ENCODE measurements at places on chromosomes 12 and 14.
A peak's percentile ranks its signal among the peaks of the same experiment; 100 is the strongest.

- DNase-seq, result no peak
Measured at GRCh38 chr14:94097091-94097490, 13.4 kb upstream of the IFI27 start.

DNA sequence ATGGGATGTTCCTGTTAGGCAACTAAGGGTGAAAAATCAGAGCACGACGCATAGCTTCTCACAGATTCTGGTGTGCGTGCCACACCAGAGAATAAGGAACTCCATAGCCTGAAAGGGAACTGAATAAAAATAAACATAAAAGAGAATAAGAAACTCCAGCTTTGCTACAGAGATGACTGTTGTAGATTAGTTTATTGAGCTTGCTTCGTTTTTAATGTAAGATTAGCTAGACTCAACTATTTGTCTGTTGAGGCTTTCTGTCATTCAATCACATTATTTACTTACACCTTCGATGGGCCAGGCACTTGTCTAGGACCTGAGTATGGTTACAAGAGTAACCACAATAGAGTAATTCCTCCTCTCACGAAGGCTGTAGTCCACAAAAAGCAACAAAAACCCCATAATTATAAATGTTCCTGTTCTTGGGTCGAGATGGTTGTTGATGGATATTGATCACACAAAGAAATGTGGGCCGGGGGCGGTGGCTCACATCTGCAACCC lies 807 bp upstream of the ZCCHC8 start:
- no peak for DNase-seq

- no peak for DNase-seq
Measured at GRCh38 chr12:26239122-26239851, 43.9 kb downstream of the SSPN start.

DNA sequence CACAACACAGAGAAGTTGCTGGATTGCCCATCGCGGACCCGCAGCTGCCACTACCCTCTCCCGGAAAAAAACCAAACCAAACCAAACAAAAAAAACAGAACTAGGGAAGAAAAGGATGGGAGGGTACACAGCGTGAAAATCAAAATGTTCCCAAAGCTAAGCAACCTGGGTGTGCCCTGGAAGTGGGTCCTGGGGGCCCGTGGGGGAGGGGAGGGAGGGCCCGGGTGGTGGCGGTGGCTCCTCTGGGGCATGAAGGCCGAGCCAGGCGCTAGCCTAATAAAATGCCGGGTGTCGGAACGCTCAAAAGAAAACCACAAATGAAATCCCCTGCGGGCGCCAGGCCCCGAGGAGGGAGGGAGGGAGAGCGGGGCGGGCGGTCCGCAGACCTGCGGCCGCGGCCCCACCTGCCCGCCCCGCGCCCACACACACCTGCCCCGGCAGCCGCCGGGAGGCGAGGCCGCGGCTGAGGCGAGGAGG lies 787 bp downstream of the HECTD4 start:
- peak; percentile 30 for DNase-seq

DNA sequence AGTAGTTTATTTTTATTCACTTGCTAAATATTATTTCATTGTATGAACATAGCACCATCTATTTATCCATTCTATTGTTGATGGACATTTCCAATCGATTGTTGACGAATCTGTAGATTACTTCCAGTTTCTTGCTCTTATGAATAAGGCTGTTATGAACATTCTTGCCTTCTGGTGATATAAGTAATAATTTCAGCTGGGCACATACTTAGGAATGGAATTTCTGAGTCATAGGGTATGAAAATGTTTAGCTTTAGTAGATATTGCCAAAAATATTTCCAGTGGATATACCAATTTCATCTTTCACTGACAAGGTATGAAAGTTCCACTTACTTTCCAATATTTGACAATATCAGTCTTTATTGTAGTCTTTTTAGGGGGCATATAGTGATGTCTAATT lies 468.5 kb downstream of the ETNK1 start:
- no peak for DNase-seq

- peak; percentile 82 for DNase-seq
Measured at GRCh38 chr14:106872611-106873446, 1346.4 kb downstream of the TMEM121 start.

- DNase-seq, result no peak
Measured at GRCh38 chr12:20448781-20449180, 80.4 kb downstream of the PDE3A start.

- no peak for DNase-seq
Measured at GRCh38 chr14:38481952-38482678, 226.2 kb upstream of the CLEC14A start.

DNA sequence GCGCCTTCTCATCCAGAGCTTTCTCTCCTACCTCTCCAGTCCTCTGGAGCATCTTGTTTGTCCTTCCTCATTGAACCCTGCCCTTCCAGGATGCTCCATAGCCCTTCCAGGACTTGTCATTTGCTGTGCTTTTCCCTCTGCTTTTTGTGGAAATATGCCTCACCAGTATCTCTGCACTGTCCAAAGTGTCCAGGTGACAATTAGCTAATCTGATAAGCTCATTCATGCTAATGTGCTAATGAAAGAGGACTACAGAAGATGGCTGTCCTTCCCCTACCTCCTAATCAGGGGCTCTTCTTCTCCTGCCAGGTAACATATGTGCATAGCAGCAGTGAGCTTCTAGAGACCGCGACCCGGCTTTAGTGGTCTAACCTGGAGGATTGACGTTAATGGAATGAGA lies 58.4 kb upstream of the OTX2 start:
- DNase-seq, result no peak

DNA sequence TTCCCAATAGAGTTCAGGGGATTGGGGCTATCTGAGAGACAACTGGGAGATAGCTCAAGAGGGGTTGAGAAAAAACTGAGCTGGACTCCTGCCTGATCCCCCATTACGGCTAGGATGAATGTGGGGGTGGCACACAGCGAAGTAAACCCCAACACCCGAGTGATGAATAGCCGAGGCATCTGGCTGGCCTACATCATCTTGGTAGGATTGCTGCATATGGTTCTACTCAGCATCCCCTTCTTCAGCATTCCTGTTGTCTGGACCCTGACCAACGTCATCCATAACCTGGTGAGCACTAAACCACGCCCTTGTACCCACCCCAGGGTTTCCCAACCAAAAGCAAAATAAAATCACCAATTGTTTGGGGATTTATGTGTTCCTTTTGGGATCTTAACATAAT lies 1.0 kb downstream of the ORMDL2 start:
- no peak for DNase-seq

DNA sequence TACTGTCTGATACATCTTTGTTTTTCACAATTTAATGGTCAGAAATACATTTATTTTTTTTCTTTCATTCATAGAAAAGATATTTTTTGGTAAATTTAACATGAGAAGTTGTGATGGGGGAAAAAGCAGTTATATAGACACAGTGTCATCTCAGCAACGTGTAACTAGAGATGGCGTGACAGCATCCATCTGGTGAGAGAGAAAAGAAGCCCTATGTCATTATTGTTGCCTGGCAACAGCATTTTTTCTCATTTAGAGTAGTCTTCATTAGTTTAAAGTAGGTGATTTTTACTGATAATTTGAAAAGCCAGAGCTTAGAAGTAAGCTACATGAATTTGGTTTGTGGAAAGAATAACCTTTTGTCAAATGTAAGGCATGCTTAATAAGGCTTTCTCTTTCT lies 128.6 kb downstream of the ACSS3 start:
- DNase-seq, result no peak

- no peak for DNase-seq
Measured at GRCh38 chr12:130427381-130427887, 89.7 kb downstream of the PIWIL1 start.

DNA sequence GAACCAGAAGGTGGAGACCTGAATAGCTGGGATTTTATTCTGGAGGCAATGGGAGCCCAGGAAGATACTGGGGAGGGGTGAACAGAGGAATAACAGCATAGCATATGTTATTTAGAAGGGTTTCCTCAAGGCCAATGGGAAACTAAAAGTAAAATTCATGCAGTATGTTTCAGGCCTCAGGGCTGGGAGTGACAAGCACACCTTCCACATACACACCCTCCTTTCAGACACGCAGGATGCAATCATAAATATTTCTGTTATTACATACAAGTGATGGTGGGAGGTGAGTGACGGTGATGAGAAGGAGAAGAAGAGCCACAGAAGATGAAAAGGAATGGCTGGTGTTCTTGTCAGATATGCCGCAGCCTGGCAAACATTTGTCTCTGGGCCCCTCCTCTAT lies 106.1 kb upstream of the FLRT2 start:
- no peak for DNase-seq

DNA sequence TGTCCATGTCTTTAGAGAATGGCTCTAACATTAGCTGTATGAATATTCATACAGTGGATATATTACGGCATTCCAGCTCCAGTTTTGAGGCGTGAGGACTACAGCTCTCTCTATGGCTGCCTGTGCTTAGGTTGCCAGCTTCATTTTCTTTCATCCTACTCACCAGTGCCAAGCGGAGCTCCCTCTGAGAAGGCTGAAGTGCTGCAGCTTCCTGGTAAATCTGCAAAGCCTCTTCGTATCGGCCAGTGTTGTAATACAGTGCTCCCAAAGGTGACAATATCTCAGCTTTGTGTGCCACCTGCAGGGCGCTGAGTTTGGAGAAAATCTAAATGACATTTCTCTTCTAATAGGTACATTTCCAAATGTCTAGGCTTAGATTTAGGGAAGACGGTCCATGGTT lies 19.8 kb upstream of the OVCH1 start:
- DNase-seq, result no peak

- no peak for DNase-seq
Measured at GRCh38 chr12:103085541-103085940, 128.1 kb downstream of the ASCL1 start.

- DNase-seq, result no peak
Measured at GRCh38 chr14:24959791-24960331, 90.1 kb downstream of the STXBP6 start.

- DNase-seq, result no peak
Measured at GRCh38 chr12:4296751-4297150, 23.2 kb downstream of the CCND2 start.

- no peak for DNase-seq
Measured at GRCh38 chr12:28021704-28022103, 49.2 kb upstream of the PTHLH start.

GRCh38 chr12:88182416-88182815 lies 40.3 kb downstream of the TMTC3 start:
- no peak for DNase-seq

- DNase-seq, result no peak
Measured at GRCh38 chr14:96801931-96802330, 4.7 kb downstream of the VRK1 start.

- no peak for DNase-seq
Measured at GRCh38 chr14:50871228-50871627, 625 bp upstream of the ABHD12B start.

- no peak for DNase-seq
Measured at GRCh38 chr14:76887191-76887590, 61.0 kb downstream of the LRRC74A start.

GRCh38 chr12:75977590-75977951 lies 54.0 kb downstream of the PHLDA1 start:
- DNase-seq, result no peak

DNA sequence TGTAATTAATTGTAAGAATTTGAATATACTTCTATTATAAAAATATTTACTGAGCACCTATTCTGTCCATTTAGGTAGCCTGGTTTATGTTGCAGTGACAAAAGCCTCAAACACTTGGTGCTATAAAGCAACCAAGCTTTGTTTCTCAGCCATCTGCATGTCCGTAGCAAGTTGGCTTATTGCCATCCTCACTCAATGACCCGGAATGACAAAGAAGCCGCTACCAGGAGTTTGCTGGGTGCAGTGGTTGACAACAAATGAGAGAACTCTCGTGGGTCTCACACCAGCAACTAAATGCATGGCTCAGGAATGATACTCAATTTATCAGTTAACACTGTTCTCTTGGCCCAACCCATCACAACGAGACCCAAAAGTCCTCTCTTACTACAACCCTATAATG lies 553.1 kb downstream of the DIO2 start:
- DNase-seq, result no peak

- DNase-seq, result no peak
Measured at GRCh38 chr14:88323523-88324199, 592 bp upstream of the KCNK10 start.

DNA sequence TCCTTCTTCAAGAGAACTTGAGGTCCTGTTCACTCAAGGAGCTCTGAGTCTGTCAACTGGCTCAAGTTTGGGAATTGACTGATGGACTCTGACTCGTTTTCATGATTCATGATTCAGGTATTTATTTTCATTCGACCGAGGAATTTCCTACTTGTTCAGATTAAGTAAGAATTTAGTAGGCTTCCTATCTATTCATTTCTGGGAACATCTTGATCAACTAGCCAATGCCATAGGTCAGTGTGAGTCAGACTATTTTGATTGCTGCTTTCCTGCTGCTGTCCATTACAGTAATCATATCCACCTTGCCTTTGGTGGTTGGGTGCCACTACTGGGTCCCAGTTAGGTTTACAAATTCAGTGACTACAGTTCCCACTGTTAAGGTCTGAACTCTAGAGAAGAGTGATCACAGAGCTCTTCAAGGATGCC lies 6.1 kb downstream of the FAM186A start:
- no peak for DNase-seq

GRCh38 chr14:76490735-76491134 lies 114.8 kb downstream of the ESRRB start:
- no peak for DNase-seq

GRCh38 chr12:132685400-132685799 lies 1.7 kb downstream of the POLE start:
- DNase-seq, result no peak

DNA sequence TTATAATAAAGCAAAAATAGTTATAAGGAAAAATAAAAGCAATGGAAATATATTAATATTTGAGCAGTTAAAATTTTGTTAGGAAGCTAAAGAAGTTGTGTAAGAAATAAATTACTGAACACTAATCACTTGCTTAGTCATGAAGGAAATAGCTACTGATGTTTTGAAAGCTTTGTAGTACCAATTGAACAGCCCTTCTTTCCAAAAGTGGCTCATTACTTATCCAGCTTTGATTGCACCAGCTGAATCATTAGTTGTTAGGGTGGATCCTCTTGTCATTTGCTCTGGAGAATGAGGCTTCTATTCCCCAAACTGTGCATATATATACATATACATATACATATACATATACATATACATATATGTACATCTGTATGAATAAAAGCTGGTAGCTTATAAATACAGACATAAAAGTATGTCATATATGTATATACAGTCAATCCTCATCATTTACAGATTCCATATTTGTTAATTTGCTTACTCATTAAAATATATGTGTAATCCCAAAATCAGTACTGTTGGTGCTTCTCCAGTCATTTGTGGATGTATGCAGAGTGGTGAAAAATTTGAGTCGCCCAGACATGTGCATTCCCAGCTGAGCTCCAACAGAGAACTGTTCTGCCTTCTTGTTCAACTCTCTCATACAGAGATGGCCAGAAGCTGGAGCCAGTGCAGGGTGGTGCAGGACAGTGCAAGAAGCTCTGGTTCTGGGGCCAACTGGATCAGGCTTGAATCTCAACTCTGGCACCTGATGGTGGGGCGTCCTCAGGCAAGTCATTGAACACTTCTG lies 214.1 kb downstream of the RPAP3 start:
- no peak for DNase-seq

GRCh38 chr12:104828015-104828414 lies 130.1 kb downstream of the SLC41A2 start:
- no peak for DNase-seq

GRCh38 chr12:27998170-27998569 lies 25.6 kb upstream of the PTHLH start:
- no peak for DNase-seq

GRCh38 chr12:71304306-71304705 lies 135.3 kb upstream of the LGR5 start:
- DNase-seq, result no peak

- DNase-seq, result no peak
Measured at GRCh38 chr12:29792132-29792531, 8.4 kb upstream of the TMTC1 start.

- no peak for DNase-seq
Measured at GRCh38 chr14:32985866-32986265, 47.2 kb downstream of the NPAS3 start.

- no peak for DNase-seq
Measured at GRCh38 chr12:120663741-120664140, 23.2 kb upstream of the MLEC start.
